NCI-H1930 (cell line): ENCODE measurements at places on chromosomes 5 and 9.
A peak's percentile ranks its signal among the peaks of the same experiment; 100 is the strongest.

GRCh38 chr5:149833116-149833827 is 103.2 kb downstream of the PPARGC1B start:
- DNase-seq, result no peak

- peak; percentile 10 for DNase-seq
These were observed 186.7 kb downstream of the PDZD2 start for GRCh38 chr5:31825518-31826068.

DNA sequence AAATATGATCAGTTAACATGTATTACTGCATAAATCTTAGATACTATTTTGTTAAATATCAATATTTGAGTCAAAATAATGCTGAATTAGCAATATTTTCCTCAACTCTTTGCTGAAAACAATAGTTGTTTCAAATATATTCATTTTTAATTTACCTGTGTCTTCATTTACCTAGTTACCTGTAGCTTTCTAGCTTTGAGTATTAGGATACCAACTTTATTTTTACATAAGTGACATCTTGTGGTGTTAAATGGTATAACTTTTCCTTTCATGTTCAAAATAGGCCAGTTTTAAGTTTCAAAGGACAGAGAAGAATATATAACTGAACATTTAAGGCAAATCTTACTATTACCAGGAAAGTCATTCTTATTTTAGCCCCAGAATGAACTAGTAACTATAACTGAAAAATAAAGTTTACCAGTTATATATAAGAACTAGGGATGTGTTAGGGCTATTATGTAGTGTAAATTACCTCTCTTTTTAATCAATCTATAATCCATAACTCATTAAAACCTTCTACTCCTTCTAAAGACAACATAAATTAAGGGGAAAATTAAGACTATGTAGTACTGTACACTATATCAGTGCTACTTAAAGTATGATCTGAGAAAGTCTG is 25.3 kb downstream of the AP3B1 start:
- no peak for DNase-seq

DNA sequence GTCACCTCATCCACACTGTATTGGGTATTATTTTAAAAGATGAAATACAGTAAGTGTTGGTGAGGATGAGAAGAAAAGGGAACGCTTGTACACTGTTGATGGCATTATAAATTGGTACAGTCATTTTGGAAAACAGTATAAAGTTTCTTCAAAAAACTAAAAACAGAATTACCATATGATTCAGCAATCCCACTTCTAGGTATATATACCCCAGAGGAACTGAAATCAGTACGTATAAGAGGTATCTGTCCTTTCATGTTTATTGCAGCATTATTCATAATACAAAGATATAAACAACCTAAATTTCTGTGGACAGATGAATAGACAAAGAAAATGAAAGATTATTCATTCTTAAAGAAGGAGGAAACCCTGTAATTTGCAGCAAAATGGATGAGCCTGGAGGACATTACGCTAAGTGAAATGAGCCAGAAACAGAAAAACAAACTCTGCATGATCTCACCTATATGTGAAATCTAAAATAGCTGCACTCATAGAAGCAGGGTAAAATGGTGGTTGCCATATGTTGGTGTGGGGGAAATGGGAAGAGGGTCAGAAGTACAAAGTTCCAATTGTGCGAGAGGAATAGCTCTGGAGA is 191.6 kb downstream of the TRIM36 start:
- no peak for DNase-seq

DNA sequence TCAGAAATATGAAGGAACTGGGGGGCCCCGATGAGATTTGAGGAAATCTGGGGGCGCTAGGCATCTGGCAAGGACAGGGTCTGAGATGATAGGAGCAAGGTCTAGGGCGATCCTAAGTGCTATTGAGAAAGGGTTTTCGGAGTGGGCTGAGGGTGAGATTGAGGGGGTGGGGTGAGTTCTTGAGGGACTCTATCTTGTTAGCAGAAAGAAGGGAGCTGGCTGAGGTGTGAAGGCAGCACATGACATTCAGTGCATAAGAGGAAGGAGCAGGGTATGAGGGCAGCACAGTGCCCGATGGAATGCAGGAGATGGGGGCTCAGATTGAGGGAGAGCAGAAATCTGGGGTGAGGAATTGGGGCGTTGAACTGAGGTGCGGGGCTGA is 640 bp downstream of the TRIM32 start:
- DNase-seq, result no peak
